ENCODE measurements at places on chromosomes 7 and 10.

- DNase-seq: no peak
- no peak overlapping the region for H3K4me3 ChIP-seq
- no peaks in the 10 kb centered on the region for H3K27me3 ChIP-seq
Measured at GRCh38 chr10:4683838-4684237, 142.2 kb upstream of the AKR1E2 start.

- no peak overlapping the region for H3K27ac ChIP-seq
- H3K4me3 ChIP-seq: no peak overlapping the region
- H3K36me3 ChIP-seq: no peaks in the 10 kb centered on the region
- DNase-seq: no peak
Measured at GRCh38 chr7:102319671-102320070, 33.0 kb downstream of the SH2B2 start.

GRCh38 chr7:139523199-139523941 is at the start of gene CLEC2L:
CLEC2L (plus strand) TSS chr7:139523685; CDS start chr7:139523928, 243 bp downstream.
- no peaks in the 10 kb centered on the region for H3K4me1 ChIP-seq
- no peaks in the 10 kb centered on the region for H3K36me3 ChIP-seq
- peaks cover 16% of the 10 kb centered on the region for H3K27me3 ChIP-seq
- no peak within 1 kb of the TSS for H3K4me3 ChIP-seq
- H3K27ac ChIP-seq: no peak within 1 kb of the TSS
- peak; percentile 26 for DNase-seq

DNA sequence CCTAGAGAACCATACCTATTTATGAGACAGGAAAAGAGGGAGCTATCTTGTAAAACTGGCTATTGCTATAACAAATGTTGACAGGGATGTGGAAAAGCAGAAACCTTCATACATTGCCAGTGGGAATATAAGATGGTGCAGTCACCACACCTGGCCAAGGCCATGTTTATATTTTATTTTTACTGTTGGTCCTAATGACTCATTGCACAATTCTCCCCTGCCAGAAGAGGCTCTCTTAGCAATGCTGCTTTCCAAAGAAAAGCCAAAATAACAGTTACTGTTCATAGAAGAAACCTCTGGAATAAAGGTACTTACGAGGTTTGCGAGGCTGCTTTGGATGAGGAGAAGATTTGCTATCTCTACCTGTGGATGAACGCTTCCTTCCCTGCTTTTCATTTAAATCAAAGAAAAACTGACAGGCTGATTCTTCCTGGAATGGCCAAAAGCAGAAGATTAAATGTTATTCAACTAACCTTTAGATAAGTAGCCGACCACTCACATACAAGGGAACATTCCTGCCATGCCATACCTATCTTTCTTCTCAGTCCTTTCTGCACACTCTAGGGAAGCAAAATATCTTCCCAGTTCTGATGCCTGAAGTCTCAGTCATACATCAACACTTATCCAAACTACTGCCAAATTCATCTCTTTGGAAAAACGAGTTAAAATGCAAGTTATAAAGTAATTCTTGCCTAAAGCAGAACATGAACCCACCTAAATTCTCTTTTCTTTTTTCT is 16.3 kb upstream of the CHUK start:
- peaks cover 2% of the 10 kb centered on the region for H3K36me3 ChIP-seq
- H3K4me3 ChIP-seq: no peak overlapping the region
- no peaks in the 10 kb centered on the region for H3K4me1 ChIP-seq
- H3K27ac ChIP-seq: no peak overlapping the region
- DNase-seq: no peak
- no peaks in the 10 kb centered on the region for H3K27me3 ChIP-seq

- H3K36me3 ChIP-seq: no peaks in the 10 kb centered on the region
- H3K4me3 ChIP-seq: no peak overlapping the region
- no peaks in the 10 kb centered on the region for H3K4me1 ChIP-seq
- no peak for DNase-seq
Measured at GRCh38 chr10:66835400-66835799, 90.4 kb upstream of the LRRTM3 start.

- no peaks in the 10 kb centered on the region for H3K4me1 ChIP-seq
- no peaks in the 10 kb centered on the region for H3K27me3 ChIP-seq
- no peak overlapping the region for H3K27ac ChIP-seq
- H3K4me3 ChIP-seq: no peak overlapping the region
- H3K36me3 ChIP-seq: no peaks in the 10 kb centered on the region
Measured at GRCh38 chr7:26681819-26682418, 182.5 kb downstream of the SKAP2 start.

- no peaks in the 10 kb centered on the region for H3K36me3 ChIP-seq
- H3K27ac ChIP-seq: no peak overlapping the region
- DNase-seq: no peak
Measured at GRCh38 chr10:77492368-77492994, 145.1 kb downstream of the KCNMA1 start.

- H3K27ac ChIP-seq: no peak overlapping the region
- no peak overlapping the region for H3K4me3 ChIP-seq
- DNase-seq: no peak
- no peaks in the 10 kb centered on the region for H3K36me3 ChIP-seq
- H3K4me1 ChIP-seq: no peaks in the 10 kb centered on the region
Measured at GRCh38 chr7:101674439-101674838, 45.3 kb upstream of the MYL10 start.

- peak; percentile 54 for DNase-seq
- no peaks in the 10 kb centered on the region for H3K27me3 ChIP-seq
- no peak overlapping the region for H3K4me3 ChIP-seq
- H3K27ac ChIP-seq: no peak overlapping the region
- no peaks in the 10 kb centered on the region for H3K36me3 ChIP-seq
Measured at GRCh38 chr10:52644373-52645186, 128.0 kb downstream of the MBL2 start.

- no peak overlapping the region for H3K27ac ChIP-seq
- peaks cover 10% of the 10 kb centered on the region for H3K4me1 ChIP-seq
Measured at GRCh38 chr10:119251315-119251708, 43.9 kb downstream of the GRK5 start.

GRCh38 chr10:98956576-98957260 is 278.9 kb downstream of the HPSE2 start:
- no peak overlapping the region for H3K4me3 ChIP-seq
- no peaks in the 10 kb centered on the region for H3K4me1 ChIP-seq

DNA sequence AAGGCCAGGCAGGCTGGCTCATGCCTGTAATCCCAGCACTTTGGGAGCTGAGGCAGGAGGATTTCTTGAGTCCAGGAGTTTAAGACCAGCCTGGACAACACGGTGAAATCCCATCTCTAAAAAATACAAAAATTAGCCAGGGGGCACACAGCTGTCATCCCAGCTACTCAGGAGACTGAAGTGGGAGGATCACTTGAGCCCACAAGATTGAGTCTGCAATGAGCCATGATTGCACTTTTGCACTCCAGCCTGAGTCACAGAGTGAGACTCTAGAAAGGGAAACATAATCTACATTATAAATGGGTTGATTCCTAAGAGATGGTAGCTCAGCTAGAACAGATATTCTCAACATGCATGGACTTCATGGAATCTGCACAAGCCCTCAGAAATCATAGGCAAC is 6.3 kb upstream of the LIPF start:
- no peaks in the 10 kb centered on the region for H3K36me3 ChIP-seq
- DNase-seq: no peak
- no peak overlapping the region for H3K27ac ChIP-seq
- H3K4me3 ChIP-seq: no peak overlapping the region
- H3K27me3 ChIP-seq: no peaks in the 10 kb centered on the region

- no peak overlapping the region for H3K27ac ChIP-seq
- no peak overlapping the region for H3K4me3 ChIP-seq
- no peak for DNase-seq
- peaks cover 3% of the 10 kb centered on the region for H3K27me3 ChIP-seq
- no peaks in the 10 kb centered on the region for H3K36me3 ChIP-seq
- H3K4me1 ChIP-seq: peaks cover 27% of the 10 kb centered on the region
Measured at GRCh38 chr10:21502348-21502740, 23.1 kb downstream of the SKIDA1 start.

DNA sequence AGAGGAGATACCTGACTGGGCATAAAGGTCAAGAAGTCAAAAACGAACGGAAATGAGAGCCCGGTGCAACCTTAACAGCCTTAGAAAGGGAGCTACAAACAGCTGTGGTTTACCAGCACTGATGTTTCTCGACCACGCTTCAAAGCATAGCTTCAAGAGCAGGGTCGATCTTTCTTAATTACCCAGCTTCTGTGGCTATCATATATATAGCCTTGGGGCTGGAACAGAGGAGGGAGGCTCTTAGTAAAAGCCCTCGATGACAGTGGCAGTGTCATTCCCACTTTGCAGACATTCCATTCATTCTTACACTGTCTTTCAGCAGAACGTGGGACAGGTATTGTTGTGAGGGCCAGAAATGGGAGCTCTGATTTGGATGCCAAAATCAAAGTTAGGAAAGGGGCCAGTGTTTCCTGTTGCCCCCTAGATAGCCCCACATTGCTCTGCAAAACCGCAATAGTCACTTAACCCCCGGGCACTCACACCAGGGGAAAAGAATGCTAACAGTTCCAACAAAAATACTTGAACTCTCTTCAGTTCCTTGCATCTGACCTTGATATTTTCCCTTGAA is 141.5 kb downstream of the MTPAP start:
- H3K4me3 ChIP-seq: no peak overlapping the region
- no peaks in the 10 kb centered on the region for H3K36me3 ChIP-seq
- peak; percentile 52 for DNase-seq
- H3K27ac ChIP-seq: no peak overlapping the region

DNA sequence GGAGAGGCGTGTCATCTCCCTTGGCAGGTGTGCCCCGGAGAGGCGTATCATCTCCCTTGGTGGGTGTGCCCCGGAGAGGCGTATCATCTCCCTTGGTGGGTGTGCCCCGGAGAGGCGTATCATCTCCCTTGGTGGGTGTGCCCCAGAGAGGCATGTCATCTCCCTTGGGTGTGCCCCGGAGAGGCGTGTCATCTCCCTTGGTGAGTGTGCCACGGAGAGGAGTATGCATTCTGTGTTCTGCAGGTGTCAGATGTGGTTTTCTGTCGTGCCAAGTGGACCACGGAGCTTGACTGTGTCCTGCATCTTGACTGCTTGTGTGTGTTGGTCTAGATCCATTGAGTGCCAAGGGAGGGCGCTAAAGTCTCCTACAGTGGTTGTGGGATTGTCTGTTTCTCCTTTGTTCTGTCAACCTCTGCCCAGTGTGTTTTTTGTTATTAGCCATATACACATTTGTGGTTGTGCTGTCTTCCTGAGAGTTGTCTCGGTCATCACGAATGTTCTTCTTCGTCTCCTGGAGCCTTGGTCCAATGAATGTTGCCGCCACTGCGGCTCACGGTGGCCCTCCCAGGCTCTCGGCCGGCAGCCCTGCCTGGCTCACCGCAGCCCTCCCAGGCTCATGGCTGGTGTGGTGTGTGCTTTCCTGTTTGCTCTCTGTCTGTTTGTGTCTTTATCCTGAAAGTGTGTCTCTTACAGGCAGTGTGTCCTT is 96.8 kb downstream of the INPP5A start:
- no peak overlapping the region for H3K27ac ChIP-seq
- no peaks in the 10 kb centered on the region for H3K4me1 ChIP-seq
- H3K4me3 ChIP-seq: no peak overlapping the region
- peak; percentile 30 for DNase-seq

GRCh38 chr7:75971961-75972763 is 22.2 kb downstream of the TMEM120A start:
- no peaks in the 10 kb centered on the region for H3K4me1 ChIP-seq
- peaks cover 1% of the 10 kb centered on the region for H3K36me3 ChIP-seq
- H3K27me3 ChIP-seq: no peaks in the 10 kb centered on the region
- H3K27ac ChIP-seq: no peak overlapping the region
- H3K4me3 ChIP-seq: no peak overlapping the region

DNA sequence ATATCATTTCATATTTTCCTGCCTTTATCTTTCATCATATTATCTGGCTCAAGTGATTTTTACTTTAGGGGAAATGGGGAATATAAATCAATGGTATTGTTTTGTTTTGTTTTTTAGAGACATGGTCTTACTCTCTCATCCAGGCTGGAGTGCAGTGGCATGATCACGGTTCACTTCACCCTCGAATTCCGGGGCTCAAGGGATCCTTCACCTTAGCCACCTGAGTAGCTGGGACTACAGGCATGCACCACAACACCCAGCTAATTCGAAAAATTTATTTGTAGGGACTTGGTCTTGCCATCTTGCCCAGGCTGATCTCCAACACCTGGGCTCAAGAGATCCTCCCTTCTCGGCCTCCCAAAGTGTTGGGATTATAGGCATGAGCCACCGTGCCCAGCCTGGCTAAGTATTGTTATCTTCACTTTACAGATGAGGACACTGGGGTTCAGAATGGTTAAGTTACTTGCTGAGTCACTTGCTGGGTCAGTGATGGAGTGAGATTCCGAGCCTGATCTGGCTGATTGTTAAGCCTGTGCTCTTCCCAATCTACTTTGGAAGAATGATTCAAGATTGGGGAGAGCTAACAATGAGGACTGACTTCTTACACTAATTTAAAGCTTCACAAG is 3.7 kb upstream of the SLC16A9 start:
- peak; percentile 43 for DNase-seq
- H3K27ac ChIP-seq: no peak overlapping the region
- H3K27me3 ChIP-seq: peaks cover under 1% of the 10 kb centered on the region
- no peaks in the 10 kb centered on the region for H3K36me3 ChIP-seq
- H3K4me3 ChIP-seq: no peak overlapping the region
- no peaks in the 10 kb centered on the region for H3K4me1 ChIP-seq

GRCh38 chr7:43296306-43296705 is 183.9 kb downstream of the HECW1 start:
- H3K27me3 ChIP-seq: no peaks in the 10 kb centered on the region
- no peak overlapping the region for H3K4me3 ChIP-seq
- DNase-seq: peak; percentile 65
- peaks cover 7% of the 10 kb centered on the region for H3K4me1 ChIP-seq
- no peaks in the 10 kb centered on the region for H3K36me3 ChIP-seq

GRCh38 chr10:42877496-42878030 is 95.0 kb downstream of the BMS1 start:
- H3K4me3 ChIP-seq: no peak overlapping the region
- DNase-seq: no peak
- H3K36me3 ChIP-seq: no peaks in the 10 kb centered on the region
- H3K27ac ChIP-seq: no peak overlapping the region

GRCh38 chr10:76049581-76050290 is 618.3 kb downstream of the LRMDA start:
- peaks cover 6% of the 10 kb centered on the region for H3K4me1 ChIP-seq
- no peak for DNase-seq
- no peak overlapping the region for H3K4me3 ChIP-seq

DNA sequence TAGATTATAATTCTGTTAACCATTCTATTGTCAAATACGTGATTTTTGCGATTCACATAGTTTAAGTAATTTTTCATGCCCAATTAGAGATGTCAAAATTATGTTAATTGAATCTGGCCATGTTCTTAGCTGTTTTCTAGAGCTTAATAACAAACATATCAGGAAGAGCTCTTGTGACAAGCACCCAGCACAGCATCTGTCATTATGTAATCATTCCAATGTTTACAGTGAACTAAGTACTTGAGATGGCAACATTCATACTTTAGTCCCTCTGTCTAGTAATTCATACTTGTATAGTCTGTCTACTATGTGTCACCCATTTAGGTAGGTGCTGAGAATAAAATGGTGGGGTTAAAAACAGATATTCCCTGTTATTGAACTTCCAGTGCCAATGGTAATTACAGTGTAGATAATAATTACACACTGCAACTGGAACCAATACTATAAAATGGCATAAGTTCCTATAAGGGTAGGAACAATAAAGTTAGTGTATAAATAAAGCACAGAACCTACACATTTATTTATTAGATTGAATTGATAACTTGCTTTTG is 55.2 kb downstream of the ZEB1 start:
- no peaks in the 10 kb centered on the region for H3K36me3 ChIP-seq
- DNase-seq: no peak
- no peaks in the 10 kb centered on the region for H3K4me1 ChIP-seq

Measured in mesendoderm (in vitro differentiated cells).